ENCODE measurements at places on chromosomes 6 and 20.

GRCh38 chr20:62476056-62476838 is 452 bp upstream of the GATA5 start:
- no peak for DNase-seq

DNA sequence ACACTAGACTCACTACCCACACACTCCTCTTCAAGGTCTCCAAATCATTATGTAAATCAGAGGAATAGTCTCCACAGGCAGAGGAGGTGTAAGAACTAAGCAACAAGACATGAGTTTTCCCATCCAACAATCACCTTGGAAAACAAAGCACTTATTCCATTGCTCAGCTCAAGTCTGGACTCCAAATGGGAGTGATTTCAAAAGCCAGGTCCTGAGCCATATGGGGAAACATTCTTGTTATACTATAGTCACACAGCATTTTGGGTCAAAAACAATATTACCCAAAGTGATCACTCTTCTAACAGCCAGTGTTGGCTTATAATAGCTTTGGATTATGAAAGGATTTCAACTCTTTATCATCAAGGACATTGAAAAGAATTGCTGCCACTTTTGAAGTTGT is 3.6 kb upstream of the PRPH2 start:
- DNase-seq: no peak

GRCh38 chr20:58752565-58752964 is 60.0 kb downstream of the NPEPL1 start:
- no peak for DNase-seq

DNA sequence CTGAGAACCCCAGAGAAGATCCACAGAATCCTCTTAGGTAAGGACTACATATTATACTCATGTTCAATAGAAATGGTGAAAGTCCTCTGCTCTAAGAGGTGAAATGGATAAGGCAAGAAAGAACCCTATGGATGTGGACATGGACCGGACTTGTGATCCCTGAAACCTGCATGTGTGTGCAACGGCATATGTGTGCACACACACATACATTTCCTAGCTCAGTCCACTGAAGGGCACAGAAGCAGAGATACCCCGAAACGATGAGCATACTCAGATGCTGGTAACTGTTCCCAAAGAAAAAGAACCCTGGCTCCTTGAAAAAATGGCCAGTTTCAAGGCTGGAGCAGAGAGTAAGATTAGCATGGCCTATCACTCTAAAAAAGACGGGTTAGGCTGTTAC is 22.6 kb downstream of the SNX5 start:
- DNase-seq: no peak

- DNase-seq: no peak
These were observed 25.2 kb downstream of the MAP7 start for GRCh38 chr6:136524936-136525413.

GRCh38 chr6:63597141-63598048 is 25.1 kb downstream of the LOC128125822 start:
- DNase-seq: no peak
